Mononuclear cell (primary cell): ENCODE measurements at places on chromosomes 6 and 20. TPM values are rescaled to one million over a fixed set of nuclear protein-coding genes. Genes with fewer than 3 reads are reported as not detected.

Gene EDN1
- total RNA-seq: 4.9 TPM

Gene ABHD16B
- total RNA-seq: not detected

Gene C20orf144
- total RNA-seq: 0.21 TPM

Gene ROS1
- total RNA-seq: not detected
